ENCODE measurements at places on chromosomes 7 and 10.

- peak; percentile 8 for DNase-seq
Observed at GRCh38 chr10:87842776-87843497, 20.4 kb downstream of the KLLN start.

DNA sequence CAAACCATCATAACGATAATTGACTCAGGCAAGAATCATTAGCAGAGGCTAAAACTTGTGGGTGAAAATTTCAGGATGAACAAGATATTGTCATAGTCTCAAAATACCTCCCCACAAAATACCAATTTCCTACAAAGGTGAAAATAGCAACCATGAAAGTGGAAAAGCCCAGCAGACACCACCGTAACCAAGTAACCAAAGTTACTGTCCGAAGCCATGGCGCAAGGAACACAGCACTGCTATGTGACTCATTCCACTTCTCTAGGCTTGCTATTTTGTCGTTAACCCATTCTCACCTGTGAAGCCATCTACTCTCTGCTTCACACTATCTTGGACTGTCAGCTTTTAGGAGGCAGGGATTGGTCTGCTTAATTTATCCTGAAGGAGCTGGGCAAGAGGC lies 113.8 kb upstream of the CACUL1 start:
- no peak for DNase-seq

- DNase-seq = no peak
Observed at GRCh38 chr7:32658034-32658433, 162.7 kb downstream of the AVL9 start.

DNA sequence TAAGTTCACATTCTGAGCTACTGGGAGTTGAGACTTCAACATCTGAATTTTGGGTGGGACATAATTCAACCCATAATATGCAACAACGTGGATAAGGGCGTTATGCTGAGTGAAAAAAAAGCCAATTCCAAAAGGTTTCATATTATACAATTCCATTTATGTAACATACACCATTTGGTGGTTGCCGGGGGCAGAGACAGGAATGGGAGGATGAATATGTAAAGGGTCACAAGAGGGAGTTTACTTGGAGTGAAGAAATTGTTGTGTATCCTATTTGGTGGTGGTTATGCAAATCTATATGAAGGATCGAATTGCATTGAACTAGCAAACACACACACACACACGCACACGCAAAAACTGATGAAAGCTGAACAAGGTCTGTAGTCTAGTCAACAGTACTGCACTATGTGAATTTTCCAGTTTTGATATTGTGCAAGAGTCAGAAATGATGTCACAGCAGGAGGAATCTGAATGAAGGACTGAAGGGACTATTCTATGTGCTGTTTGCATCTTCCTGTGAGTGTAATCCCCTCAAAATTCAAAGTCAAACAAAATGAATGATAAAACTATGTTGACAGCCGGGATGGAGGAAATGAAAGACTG lies 249.2 kb upstream of the HABP2 start:
- no peak for DNase-seq

DNA sequence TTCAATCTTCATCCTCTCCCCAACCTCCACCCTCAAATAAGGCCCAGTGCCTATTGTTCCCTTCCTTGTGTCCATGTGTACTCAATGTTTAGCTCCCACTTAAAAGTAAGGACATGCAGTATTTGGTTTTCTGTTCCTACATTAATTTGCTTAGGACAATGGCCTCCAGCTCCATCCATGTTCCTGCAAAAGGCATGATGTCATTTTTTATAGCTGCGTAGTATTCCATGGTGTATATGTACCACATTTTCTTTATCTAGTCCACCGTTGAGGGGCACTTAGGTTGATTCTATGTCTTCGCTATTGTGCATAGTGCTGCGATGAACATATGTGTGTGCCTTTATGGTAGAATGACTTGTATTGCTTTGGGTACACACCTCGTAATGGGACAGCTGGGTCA lies 7.2 kb upstream of the NEUROG3 start:
- DNase-seq = no peak

DNA sequence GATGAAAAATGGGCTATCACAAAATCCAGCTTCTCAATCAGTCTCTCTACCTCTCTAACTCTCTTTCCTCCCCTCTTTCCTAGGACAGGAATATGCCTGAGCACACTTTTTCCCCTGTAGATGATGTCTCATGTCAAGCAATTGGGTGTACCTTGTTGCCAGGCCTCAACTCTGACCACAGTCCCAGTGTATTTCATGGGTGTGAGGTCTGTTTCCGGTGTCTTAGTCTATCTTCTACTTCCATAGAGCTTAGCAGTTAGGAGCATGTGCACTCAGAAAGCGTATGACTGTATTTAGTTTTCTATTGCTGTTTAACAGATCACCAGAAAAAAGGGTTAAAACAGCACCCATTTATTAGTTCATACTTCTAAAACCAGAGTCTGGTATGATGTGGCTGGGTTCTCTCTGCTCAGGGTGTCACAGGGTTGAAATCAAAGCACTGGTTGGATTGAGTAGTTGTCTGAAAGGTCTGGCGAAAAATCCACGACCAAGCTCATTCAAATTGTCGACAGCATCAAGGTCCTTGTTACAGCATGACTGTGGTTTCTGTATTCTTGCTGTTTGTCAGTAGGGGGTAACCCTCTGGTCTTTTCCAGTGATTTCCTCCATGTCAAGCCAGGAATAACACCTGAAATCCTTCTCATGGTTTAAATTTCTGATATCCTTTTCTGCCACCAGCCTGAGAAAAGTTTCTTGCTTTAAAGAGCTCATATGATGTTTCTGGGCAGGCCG lies 130.0 kb downstream of the THSD7A start:
- DNase-seq = no peak

DNA sequence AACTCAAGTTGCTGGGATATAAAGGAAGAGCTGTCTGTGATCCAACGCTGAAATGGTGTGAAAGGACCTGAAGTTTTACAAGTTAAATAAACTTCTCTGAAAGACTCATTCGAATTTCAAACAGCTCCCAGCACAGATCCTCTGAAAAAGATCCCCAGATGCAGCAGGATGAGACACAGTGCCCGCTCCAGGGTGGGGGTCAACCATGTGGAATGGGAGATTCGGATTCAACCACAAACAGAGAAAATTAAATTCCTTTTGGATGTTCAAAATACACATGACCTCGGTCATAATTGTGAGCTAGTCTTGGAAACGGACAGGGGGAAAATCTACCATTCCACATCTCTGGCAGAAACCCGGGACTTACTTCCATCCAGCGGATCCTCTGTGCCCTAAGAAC lies 119.6 kb downstream of the PRKAG2 start:
- DNase-seq = no peak

DNA sequence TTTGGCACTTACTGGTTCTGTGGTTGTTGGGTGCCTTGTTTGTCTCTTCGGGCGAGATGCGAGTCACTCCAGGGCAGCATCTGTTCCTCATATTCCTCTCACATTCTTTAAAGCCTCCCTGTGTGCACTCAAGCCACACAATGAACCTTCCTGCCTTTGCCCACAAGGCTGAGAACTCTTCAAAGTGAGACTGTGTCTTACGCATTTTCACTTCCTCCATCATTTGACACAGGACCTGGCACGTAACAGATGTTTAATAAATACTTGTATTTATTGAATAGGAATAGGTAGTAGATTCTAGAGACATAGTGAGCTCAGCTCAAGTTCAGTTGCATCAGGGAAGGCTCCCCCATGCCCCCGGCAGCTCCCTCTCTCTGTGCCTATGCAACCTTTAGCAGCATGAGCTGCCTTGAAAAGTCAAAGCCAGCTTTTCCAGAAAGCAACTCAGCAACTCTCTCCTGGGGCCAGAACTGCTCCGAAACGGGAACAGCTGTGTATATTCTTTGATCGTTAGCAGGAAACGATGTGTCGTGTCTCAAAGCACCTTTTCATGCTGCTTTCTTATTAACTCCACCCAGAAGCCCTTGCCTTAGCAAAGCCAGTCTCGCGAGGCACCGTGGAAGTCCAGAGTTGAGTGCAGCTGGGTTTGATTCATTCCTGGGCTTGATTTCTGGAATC lies 97.5 kb downstream of the PFKFB3 start:
- DNase-seq = no peak

- DNase-seq = no peak
Observed at GRCh38 chr7:128939861-128940410, 2.2 kb downstream of the IRF5 start.

DNA sequence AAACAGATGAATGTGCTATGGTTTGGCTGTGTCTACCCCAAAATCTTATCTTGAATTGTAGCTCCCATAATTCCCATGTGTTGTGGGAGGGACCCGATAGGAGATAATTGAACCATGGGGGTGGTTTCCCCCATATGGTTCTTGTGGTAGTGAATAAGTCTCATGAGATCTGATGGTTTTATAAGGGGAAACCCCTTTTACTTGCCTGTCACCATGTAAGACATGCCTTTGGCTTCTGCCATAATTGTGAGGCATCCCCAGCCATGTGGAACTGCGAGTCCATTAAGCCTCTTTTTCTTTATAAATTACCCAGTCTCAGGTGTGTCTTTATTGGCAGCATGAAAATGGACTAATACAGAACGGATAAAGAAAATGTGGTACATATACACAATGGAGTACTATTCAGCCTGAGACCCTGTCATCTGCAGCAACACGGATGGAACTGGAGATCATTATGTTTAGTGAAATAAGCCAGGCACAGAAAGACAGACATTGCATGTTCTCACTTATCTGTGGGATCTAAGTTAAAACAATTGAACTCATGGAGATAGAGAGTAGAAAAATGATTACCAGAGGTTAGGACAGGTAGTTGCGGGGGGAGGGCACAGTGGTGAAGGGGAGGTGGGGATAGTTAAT lies 587.6 kb upstream of the NRP1 start:
- no peak for DNase-seq

DNA sequence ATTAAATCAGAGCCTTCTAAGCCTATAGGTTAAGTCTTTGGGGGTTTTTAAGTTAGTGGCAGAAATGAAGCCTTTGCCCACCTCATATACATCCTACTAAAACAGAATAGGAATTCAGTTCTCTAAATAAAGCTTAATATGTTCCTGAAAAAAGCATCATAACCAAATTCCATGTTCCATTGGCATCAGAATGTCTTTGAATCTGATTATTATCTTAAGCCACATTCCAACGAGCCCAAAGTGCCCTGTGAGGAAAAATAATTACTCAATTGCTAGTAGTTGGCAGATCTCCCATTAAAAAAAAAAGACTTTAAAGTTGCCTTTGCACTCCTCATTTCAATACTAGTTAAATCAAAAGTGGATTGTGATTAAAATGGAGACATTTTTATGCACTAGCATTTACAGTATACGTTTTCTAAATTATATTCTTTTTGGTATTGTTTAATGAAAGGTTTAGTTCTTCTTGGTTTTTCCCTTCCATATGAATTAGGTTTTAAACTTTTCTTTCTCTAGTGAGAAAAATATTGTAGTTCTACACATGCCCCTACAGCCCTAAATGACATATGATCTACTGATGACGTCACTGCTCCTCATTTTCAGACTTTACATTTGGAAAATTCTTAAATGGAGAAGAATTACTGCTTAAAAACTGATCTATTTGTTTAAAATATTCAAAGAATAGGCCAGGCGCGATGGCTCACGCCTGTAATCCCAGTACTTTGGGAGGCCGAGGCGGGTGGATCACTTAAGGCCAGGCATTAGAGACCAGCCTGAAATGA lies 54.3 kb upstream of the CABCOCO1 start:
- DNase-seq = no peak

DNA sequence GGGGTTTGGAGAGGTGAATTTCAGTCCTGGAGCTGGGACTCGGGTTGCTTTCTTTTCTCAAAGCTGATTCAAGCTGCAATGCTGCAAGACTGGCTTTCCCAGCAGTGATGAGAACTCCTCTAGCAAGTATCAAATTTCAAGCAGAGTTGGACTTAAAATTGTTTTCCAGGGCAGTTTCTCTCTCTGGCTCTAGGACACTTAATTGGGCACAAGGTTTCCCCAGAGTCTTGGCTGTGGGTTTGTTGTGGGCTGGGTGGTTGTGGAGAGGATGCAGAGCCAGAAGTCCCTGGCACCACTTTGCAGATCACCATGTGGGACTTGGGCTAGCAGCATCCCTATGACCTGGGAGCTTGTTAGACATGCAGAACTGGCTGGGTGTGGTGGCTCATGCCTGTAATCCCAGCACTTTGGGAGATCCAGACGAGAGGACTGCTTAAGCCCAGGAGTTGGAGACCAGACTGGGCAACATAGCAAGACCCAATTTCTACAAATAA lies 16.8 kb downstream of the AKR1B15 start:
- no peak for DNase-seq

DNA sequence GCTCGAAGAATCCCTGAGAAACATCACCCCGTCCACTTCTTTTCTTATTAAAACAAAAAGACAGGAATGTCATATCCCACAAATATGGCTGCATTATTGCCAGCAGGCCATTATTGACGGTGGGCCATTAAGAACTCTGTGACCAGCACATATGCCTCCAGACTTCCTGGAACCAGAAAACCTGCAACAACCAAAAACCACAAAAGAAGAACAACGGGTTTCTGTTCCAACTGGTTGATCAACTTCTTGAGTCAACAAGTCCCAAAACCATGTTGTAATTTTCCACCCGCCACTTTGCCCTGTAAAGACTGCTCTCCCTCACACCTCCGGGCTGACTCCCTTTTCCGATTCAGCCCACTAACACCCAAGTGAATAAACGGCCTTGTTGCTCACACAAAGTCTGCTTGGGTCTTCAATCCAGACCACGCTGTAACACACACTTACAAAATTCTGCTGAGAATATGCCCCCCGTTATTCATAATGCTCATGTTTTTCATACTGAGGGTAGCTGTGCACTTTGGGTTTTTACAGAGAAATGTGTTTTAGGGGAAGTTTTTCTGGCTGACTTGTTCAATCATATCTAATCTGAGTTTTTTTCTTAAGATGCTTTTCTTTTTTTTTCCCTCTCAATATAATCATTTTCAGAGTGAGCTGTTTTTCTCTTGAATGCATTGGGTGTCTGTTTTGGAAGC lies 20.7 kb downstream of the ZNF107 start:
- DNase-seq = no peak

GRCh38 chr10:6574664-6575176 lies 5.4 kb downstream of the PRKCQ start:
- DNase-seq = no peak

DNA sequence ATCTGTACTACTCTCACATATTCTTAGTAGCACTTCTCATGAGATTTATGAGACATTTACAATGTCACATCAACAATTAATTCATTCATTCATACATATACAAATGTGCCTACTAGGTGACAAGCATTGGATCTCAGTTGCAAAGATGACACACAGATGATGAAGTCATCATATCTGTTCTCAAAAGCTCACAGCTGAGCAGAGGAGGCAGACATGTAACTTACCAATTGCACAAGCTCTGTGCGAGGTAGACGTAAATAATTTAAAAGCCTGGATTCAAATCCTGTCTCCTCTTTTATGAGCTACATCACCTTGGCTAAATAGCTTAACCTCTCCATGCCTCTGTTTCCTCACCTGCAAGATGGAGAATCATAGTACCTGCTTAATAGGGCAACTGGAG lies 109.4 kb upstream of the FAM133B start:
- DNase-seq = no peak
